ENCODE measurements at places on chromosomes 2 and 18.

DNA sequence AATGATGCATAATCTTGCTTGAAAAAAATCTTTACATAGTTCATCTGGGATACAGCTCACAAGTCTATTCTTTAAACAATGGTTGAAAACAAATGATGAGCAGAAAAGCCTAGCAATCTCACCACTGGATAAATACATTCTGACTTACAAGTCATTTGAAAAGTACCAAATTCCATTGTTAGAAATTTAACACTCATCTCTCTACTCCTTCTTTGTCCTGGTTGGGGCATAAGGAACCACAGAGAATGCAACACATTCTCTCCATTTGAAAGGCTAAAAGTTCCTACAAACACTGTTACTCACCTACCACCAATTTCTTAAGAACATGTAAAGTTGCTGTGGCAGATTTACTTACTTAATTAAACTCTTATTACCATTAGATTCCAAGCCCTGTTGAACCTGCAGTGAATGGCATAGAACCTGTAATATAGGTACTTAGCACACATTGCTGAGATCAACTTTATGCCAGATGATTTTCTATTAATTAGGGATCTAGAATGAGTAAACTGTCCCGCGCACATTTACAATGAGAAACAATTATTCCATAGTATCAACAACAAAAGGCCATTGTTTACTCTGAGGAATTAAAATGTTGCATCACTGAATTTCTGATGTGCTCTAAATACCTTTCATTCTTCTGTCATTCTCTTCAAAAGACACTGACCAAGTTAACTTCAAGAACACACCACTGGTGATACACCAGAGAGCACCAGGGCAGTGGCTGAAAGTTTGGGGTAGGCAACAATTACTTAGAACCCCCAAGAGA is 69.6 kb downstream of the CABYR start:
- DNase-seq = no peak
- no peak overlapping the region for H3K27ac ChIP-seq
- no peaks in the 10 kb centered on the region for H3K27me3 ChIP-seq
- no peak overlapping the region for H3K4me3 ChIP-seq
- no peaks in the 10 kb centered on the region for H3K36me3 ChIP-seq

GRCh38 chr2:106156305-106157296 is 37.5 kb downstream of the UXS1 start:
- H3K36me3 ChIP-seq = no peaks in the 10 kb centered on the region
- no peak overlapping the region for H3K4me3 ChIP-seq
- no peak overlapping the region for H3K27ac ChIP-seq
- H3K27me3 ChIP-seq = no peaks in the 10 kb centered on the region
- no peak for DNase-seq

GRCh38 chr2:239358062-239358754 is 42.6 kb downstream of the HDAC4 start:
- no peaks in the 10 kb centered on the region for H3K36me3 ChIP-seq
- no peak for DNase-seq
- no peak overlapping the region for H3K4me3 ChIP-seq
- H3K27ac ChIP-seq = no peak overlapping the region
- no peaks in the 10 kb centered on the region for H3K27me3 ChIP-seq
- H3K4me1 ChIP-seq = peaks cover 18% of the 10 kb centered on the region

DNA sequence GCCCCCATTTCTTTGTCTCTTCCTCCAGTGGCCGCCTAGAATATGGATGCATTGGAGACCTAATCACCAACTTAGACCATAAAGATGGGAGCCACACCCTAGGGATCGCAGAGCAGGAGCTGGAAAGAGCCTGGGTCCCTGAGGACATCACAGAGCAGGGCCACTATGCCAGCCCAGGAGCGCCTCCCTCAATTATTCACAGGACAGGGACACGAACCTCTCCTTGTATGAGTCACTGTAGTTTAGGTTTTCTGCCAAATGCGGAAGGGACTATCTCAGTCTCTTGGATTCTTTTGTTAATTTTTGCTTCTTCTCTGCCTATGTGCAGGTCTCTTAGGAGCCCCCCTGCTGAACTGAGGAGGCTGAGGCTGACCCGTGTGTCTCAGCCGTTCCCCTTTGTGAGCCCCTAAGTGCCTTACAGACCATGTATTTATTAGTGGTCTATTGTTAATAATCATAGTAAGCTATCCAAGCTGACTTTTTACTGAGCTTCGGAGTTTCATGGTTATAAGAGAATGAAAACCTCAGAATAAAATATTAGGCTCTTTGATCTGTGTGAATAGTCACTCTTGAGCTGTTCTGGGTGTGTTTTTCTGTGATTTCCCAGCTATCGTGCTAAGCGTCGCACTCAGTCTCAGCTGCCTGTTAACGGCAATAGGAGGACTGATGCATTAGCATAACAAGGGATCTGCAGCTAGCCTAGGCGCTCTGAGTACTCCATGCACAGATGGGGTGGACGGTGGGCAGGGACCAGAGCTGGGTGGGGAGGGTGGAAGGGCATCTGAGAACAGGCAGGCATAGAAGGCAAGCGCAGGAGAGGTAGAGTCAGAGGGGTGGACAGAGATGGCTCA is 12.7 kb upstream of the PTPN4 start:
- DNase-seq = no peak
- H3K4me1 ChIP-seq = no peaks in the 10 kb centered on the region
- no peak overlapping the region for H3K4me3 ChIP-seq
- no peaks in the 10 kb centered on the region for H3K27me3 ChIP-seq
- H3K27ac ChIP-seq = no peak overlapping the region

DNA sequence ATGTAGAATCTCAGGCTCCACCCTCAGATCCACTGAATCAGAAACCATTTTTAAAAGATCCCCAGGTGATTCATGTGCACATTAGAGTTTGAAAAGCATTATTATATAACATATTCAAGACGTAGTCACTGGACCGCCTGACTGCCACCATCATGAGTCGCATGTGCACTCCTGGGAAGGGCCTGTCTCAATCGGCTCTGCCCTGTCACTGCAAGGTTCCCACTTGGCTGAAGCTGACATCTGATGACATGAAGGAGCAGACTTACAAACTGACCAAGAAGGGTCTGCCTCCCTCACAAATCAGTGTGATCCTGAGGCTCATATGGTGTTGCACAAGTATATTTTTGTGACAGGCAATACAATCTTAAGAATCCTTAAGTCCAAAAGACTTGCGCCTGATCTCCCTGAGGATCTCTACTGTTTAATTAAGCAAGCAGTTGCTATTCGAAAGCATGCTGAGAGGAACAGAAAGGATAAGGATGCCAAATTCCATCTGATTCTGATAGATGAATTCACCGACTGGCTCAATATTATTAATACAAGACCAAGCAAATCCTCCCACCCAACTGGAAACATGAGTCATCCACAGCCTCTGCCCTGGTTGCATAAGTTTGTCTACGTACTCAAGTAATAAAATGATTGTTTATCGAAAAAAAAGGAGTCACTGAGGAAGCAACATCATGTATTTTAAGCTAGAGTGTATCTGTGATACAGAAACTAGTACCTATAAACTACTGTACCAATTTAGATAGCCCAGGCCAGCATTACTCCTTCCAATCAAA is 26.2 kb downstream of the ATAD2B start:
- H3K36me3 ChIP-seq = no peaks in the 10 kb centered on the region
- H3K27ac ChIP-seq = no peak overlapping the region
- no peaks in the 10 kb centered on the region for H3K27me3 ChIP-seq
- no peak overlapping the region for H3K4me3 ChIP-seq
- DNase-seq = peak; percentile 47
- H3K4me1 ChIP-seq = peaks cover 11% of the 10 kb centered on the region

GRCh38 chr2:6445156-6445555 is 420.6 kb downstream of the CMPK2 start:
- no peaks in the 10 kb centered on the region for H3K4me1 ChIP-seq
- no peaks in the 10 kb centered on the region for H3K27me3 ChIP-seq
- H3K36me3 ChIP-seq = no peaks in the 10 kb centered on the region
- no peak for DNase-seq
- H3K4me3 ChIP-seq = no peak overlapping the region

DNA sequence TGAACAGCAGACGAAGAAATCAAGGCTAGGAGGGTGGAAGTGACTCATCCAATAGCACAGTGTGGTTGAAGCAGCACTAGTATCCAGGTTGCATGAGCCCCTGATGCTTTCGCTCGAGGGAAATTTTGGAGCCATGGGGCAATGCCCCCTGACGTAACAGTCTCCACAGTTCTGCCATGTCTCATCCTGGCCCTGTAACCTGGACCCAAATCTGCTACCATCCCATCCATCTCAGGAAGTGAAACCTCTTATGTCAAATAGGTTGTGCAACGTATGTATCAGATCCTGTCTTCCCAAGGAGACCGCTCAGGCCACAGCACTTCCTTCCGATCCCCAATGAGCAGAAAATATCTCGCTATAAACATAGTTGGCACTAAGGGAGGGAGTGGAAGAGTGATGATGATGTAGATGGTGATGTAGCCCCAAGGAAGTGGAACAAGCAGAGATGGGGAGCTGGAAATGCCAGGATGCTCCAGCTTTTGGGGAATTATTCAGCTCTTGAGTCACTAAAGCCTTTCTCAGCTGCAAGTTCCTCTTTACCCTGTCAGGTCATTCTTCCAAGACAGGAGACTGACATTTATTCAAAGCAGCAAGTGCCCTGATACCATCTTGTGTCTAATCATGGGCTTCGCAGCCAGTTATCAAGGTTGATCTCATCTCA is 3.0 kb upstream of the IL1B start:
- H3K27me3 ChIP-seq = no peaks in the 10 kb centered on the region
- H3K4me1 ChIP-seq = no peaks in the 10 kb centered on the region
- no peaks in the 10 kb centered on the region for H3K36me3 ChIP-seq

- no peak overlapping the region for H3K27ac ChIP-seq
- no peaks in the 10 kb centered on the region for H3K36me3 ChIP-seq
- H3K4me3 ChIP-seq = no peak overlapping the region
Observed at GRCh38 chr2:73993778-73994177, 9.1 kb downstream of the TET3 start.

DNA sequence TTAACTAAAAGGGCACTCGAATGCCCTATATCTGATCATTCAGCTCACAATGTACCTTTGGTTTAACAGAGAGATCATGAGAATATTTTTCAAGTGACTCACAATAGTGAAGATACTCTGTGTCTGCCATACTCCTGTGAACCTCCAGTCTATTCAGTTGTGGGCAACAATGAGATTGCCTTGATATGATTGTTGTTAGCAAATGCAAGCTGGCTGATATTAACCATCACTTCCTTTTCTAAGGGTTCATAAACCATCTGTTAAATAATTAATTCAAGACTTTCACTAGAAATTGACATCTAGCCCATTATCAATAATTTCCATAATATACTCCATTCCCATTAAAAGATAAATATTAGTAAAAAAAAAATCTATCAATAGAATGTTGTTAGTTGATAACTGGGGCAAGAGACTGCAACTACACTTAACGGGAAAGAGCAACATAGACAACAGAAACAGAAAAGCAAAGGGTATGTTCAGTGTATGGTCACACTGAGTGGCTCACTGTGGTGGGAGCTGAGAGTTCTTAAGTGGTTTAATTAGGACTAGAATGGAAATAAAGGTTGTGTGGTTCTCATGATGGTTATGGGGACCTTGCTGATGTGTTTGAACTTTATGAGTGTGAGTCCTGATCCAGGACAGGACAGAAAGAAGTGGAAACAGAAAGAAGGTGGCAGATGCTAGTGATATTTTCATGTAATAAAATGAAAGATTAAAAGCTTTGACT is 11.9 kb downstream of the IL18RAP start:
- no peak overlapping the region for H3K4me3 ChIP-seq
- no peaks in the 10 kb centered on the region for H3K27me3 ChIP-seq
- no peak for DNase-seq
- H3K4me1 ChIP-seq = no peaks in the 10 kb centered on the region

- no peak overlapping the region for H3K4me3 ChIP-seq
- no peak for DNase-seq
- H3K27ac ChIP-seq = no peak overlapping the region
- H3K27me3 ChIP-seq = no peaks in the 10 kb centered on the region
- no peaks in the 10 kb centered on the region for H3K36me3 ChIP-seq
- peaks cover 5% of the 10 kb centered on the region for H3K4me1 ChIP-seq
Observed at GRCh38 chr2:239569401-239570090, 168.7 kb upstream of the HDAC4 start.

- peak overlapping the region; percentile 20 for H3K27ac ChIP-seq
- no peak for DNase-seq
- H3K4me1 ChIP-seq = no peaks in the 10 kb centered on the region
- H3K36me3 ChIP-seq = no peaks in the 10 kb centered on the region
- H3K27me3 ChIP-seq = no peaks in the 10 kb centered on the region
Observed at GRCh38 chr2:88181511-88181910, 11.4 kb downstream of the THNSL2 start.

DNA sequence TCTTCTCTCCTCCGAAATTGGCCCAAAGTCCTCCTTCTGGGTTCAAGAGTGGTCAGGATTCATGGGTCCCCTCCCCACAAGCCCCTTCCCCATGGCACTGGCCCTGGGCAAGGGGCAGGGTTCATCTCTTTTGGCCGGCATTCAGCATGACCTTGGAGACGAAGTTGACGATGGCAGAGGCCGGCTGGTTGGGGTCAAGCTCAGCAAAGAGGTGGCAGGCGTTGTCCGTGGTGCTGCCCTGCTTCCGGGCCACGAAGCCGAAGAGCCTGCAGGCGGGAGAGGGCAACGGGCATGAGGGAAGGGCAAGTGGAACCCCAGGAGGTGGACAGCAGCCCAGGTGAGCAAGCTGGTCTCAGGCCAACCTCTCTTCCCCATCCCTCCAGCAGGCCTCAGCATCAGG is 198.5 kb downstream of the TNS1 start:
- H3K27me3 ChIP-seq = no peaks in the 10 kb centered on the region
- no peak overlapping the region for H3K4me3 ChIP-seq

GRCh38 chr2:31270822-31271231 is 36.9 kb downstream of the EHD3 start:
- no peaks in the 10 kb centered on the region for H3K27me3 ChIP-seq
- no peak overlapping the region for H3K27ac ChIP-seq
- H3K36me3 ChIP-seq = peaks cover 26% of the 10 kb centered on the region
- no peaks in the 10 kb centered on the region for H3K4me1 ChIP-seq
- no peak for DNase-seq
- H3K4me3 ChIP-seq = no peak overlapping the region

DNA sequence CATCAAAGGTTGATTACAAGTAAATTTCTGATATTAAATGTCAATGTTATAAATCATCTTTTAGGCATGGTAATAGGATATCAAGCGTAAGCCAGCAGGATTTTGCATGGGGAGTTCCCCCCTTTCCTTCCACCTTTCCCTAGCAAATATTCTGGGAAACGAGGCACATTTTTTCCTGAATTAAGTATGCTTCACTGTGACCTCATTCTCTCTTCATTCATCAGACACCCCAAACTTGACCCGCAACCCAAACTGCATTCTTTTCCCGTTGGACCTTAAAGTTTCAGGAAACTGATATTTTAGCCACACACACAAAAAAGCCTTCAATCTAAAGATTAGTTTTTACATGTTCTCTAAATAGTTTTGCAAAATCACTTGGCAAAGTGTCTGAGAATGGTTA is 214.5 kb upstream of the CTAGE1 start:
- no peaks in the 10 kb centered on the region for H3K4me1 ChIP-seq
- no peaks in the 10 kb centered on the region for H3K36me3 ChIP-seq
- H3K27ac ChIP-seq = no peak overlapping the region
- DNase-seq = no peak

GRCh38 chr2:236576087-236576486 is 6.5 kb downstream of the ACKR3 start:
- H3K4me1 ChIP-seq = peaks cover 87% of the 10 kb centered on the region
- H3K4me3 ChIP-seq = no peak overlapping the region
- H3K36me3 ChIP-seq = peaks cover 13% of the 10 kb centered on the region
- no peak for DNase-seq
- no peaks in the 10 kb centered on the region for H3K27me3 ChIP-seq
